ENCODE measurements at places on chromosomes 7 and 10.

- no peak for DNase-seq
Measured at GRCh38 chr7:73893342-73894101, 32.6 kb downstream of the TMEM270 start.

DNA sequence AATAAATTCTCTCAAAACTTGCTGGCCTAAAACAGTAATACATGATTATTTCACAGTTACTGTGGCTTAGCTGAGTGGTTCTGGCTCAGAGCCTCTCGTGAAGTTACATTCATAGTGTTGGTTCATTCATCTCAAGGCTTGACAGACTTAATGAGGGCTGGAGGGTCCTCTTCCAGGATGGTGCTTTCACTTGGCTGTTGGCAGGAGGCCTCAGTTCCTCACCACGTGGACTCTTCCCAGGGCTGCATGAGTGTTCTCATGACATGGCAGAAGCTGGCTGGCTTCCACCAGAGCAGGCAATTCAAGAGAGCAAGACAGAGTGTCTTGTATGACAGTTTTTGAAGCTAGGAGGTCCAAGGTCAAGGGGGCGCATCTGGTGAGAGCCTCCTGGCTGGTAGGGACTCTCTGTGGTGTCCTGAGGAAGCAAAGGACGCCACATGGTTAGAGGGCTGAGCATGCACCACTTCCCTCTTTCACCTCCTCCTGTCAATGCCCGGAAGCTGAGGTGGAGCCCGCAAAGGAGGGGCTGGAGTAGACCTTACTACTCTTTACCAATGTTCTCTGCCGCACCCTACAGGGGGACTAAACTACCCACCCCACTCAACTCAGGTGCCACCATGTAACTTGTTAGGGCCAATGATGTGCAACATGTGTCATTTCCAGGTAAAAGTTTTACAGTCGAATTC lies 58.2 kb upstream of the YAE1 start:
- no peak for DNase-seq

- no peak for DNase-seq
Measured at GRCh38 chr7:12719141-12719919, 31.9 kb downstream of the ARL4A start.

DNA sequence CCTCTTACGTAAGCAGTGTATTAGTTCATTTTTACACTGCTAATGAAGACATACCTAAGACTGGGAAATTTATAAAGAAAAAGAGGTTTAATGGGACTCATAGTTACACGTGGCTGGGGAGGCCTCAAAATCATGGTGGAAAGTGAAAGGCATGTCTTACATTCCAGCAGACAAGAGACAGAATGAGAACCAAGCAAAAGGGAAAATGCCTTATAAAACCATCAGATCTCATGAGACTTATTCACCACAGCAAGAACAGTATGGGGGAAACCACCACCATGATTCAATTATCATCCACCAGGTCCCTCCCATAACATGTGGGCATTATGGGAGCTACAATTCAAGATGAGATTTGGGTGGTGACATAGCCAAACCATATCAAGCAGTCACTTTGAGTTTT lies 126.3 kb upstream of the CXCL12 start:
- no peak for DNase-seq

- no peak for DNase-seq
Measured at GRCh38 chr7:138032186-138032585, 30.3 kb upstream of the CREB3L2 start.

GRCh38 chr7:113314594-113314993 lies 196.2 kb upstream of the SMIM30 start:
- no peak for DNase-seq

GRCh38 chr10:114943000-114943399 lies 5.0 kb downstream of the TRUB1 start:
- DNase-seq, result no peak

DNA sequence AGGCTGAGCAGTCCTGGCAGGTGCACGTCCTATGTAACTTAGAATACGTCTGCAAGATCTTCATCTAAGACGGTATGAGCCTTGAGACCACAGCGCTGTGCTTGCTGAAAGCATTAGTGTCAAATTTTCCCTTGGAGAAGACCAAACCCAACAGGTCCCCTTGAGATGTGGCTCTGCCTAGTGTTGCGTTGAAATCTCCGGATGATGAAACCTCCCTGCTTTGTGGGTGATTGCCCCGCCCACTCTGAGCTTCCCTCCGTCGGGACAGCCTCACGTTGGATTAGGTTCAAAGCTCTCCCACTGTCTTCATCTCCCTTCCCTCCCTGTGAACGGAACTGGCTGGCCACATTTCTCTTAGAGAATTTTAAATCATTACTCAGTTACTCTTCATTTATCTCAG lies 102.0 kb downstream of the ADARB2 start:
- DNase-seq, result no peak

DNA sequence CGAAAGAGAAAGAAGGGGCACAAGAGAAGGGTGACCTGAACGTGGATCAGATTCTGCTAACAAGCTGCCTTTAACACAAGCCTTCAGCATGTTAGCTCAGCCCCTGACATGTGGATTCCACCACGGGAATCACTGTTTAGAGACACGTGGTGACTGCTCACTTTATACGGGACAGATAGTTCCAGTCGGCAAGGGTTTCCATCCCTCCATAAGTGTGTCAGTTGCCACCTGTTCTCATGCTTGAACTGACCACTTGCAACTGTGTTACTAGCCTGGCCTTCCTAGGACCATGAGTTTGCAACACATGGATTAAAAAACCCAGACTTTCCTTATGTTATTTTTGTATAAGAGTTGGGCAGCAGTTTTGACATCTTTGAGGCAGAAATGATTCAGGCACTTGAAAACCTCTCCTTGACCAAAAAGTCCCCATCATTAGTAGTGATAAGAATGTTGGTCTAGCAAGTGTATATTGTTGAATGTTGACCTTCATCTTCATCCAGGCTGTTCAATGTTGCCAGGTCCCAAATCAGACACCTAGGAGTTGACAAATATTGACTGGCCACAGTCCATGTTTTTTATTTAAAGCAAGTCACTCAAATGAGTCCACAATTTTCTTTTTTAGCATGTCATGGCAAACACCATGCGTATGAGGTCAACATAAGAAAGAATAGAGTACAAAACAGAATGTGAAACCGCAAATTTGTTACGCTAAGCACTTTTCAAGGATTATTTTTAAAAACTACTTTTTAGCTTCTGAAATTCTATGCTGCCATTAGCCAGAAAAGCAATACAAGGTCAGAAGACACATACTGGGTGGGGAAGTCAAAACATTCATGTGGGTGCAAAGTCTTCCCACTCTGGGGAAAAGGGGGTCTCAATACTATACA lies 101.6 kb downstream of the ABLIM1 start:
- no peak for DNase-seq

DNA sequence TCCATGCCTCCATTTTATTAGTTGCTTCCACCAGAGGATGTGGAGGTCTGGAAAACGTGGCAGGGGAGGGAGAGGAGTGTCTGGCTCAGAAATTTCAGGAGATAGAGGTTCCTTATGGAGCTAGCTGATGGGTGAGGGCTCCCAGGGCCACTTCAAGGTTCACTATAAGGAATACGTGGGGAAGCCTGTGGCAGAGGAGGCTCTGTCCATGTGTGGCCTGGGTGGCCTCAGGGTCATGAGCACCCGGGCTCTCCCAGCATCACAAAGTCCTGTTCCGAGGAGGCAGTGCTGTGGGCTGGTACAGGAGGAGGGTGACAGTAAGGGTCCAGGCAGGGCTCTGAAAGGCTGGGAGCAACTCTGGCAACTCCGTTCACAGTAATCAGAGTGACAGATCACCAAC lies 24.6 kb downstream of the ARHGAP22 start:
- DNase-seq, result no peak

DNA sequence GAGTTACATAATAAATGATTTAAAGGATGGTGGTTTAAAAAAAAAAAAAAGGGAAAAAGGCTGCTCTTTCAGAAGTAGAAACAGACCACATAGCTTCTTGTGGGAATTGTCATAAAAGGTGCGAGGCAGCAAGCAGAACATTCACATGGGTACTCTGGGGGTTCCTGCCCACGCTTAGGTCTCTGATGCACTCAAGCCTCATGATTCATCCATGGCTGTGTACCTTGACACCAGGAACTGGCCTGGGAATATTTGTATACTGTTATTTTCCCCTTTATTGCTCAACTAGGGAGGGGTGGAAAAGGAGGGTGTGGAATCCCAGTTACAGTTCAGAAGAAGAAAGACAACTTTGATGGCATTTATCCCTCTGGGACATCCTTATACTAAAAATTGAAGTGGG lies 4.0 kb downstream of the PON2 start:
- no peak for DNase-seq

DNA sequence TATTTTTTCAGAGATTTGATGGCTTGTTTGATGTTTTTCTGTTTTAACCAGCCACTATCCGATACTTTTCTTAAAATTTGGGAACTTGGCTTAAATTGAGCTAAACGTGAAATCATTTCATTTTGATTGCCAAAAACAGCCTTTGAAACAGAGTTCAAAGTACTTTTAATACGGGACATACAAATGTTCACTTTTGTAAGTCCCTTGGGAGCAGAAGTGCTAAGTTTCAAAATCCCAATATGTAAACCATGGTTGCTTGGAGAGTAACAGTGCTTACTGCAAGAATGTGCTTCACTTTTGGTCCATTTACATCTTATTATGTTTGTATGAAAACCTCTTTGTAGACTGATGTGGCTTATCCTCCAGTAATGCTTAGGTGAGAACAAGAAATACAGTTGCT lies 10.9 kb downstream of the PNPLA8 start:
- no peak for DNase-seq

- DNase-seq, result no peak
Measured at GRCh38 chr10:2798336-2799022, 268.9 kb upstream of the PFKP start.

- no peak for DNase-seq
Measured at GRCh38 chr10:6072215-6072934, 10.2 kb upstream of the IL2RA start.

DNA sequence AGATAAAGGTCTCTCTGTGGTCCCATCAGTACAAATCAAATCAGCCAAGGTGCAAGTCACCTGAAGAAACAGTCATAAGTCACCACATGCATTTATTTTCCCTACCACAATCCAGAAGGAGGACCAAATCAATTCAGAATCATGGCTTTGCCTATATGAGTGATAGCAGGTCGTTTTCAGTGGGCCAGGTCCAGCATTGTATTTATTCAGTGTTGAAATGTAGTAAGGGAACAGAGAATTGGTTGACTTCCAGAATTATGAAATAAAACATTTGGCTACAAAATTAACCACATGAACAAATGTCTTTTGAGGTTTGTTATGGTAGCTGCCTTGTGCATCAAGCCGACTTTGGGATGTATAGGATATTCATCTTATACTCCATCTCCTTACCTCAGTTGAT lies 88.4 kb downstream of the POLR1F start:
- DNase-seq, result no peak

DNA sequence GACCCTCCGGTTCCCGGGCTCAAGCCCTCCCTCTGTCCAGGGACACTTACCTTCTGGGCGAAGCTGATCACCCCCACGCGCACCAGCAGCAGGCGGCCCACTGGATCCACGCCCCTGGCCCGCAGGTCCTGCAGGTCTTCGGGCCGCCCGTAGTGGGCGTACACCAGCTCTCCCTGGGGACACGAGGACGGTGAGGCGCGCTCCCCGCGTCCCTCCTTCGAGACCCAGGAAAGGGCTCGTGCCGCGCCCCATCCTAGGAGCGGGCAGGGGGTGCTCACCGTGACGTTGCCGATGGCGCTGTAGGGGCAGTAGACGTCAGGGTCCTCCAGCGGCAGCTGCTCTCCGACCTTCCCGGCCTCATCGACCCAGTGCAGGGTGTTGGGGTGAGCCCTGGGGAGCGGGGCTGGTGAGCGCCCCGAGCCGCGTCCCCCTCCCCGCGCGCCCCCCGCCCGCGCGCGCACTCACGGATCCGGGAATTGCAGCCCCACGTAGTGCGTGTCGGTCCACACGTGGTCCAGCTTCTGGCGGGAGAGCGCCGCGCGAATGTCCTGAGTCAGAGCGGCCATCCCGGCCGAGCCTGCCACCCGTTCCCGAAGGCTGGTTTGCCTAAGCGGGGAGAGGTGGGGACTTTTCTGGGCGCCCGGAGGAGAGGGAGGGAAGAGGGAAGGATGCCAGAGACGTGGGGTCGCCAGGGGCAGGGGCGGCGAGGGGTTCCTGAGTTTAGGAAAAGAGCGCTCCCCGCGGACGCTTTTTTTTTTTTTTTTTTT lies 8.2 kb downstream of the TFR2 start:
- no peak for DNase-seq

DNA sequence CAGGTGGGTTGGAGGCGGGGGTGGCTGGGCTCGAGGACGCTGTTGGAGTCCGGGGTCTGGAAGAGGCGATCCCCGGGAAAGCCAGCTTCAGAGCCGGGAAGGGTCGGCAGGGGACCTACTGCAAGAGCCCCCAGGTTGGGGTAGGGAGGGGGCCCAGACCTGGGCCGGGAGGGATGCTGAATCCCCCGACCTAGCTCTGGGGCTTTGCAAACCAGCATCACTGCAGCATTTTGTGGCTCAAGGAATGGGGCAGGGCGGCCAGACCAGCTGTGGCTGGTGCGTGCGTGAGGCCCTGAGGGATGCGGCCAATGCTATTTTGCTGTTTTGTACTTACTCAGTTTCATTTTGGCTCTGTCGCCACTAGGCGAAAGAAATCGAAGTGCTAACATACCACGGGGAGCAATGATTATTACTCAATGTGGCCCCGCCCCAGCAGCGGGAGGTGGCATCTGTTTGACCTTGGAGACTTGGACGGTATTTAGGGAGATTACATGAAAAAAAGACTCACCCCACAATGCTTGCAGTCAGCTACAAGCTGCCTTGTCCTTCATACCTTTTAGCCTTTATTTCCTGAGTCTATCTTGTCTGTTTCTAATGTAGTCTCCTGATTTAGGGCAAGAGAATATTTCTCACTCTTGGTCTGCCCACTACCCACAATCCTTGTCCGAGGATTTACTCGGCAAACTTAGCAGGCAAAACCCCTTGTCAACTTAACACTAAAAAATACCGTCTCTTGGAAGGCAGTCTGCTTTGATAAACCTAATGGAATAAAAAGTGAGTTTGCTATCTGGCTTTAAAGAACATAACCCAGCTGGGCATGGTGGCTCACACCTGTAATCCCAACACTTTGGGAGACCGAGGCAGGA lies 16.2 kb downstream of the HSPB1 start:
- peak; percentile 48 for DNase-seq

GRCh38 chr7:74573512-74573911 lies 84.0 kb upstream of the GTF2I start:
- DNase-seq, result no peak

GRCh38 chr10:78672918-78673317 lies 395.8 kb upstream of the ZMIZ1 start:
- no peak for DNase-seq

All from stimulated activated CD8-positive, alpha-beta memory T cell treated with anti-CD3 and anti-CD28 coated beads, Interleukin-7, amount 100 ng/mL, for 48 hours (primary cell).